Muscle of leg (tissue), 16 donors: ENCODE measurements at places on chromosomes 16 and 17.
A peak's percentile ranks its signal among the peaks of the same experiment; 100 is the strongest.

DNA sequence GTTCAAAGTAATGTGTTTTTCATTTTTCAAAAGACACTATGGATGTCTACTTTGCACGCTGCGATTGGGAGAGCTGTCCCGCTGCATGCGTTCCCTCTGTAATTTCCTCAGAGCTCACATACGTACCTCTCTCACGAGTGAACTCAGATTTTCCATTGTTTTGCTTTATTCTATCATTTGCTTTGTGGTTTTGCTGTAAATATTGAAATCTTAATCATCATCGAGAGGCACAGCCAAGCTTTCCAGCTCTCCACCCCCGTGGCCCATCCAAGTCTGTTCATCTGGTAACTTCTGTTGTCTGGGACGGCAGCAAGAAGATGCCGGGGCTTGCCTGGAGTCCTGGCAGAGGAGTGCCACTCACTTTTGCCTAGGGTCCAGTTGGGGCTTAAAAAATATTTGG is 21.1 kb downstream of the TMC6 start:
- no peak for DNase-seq

DNA sequence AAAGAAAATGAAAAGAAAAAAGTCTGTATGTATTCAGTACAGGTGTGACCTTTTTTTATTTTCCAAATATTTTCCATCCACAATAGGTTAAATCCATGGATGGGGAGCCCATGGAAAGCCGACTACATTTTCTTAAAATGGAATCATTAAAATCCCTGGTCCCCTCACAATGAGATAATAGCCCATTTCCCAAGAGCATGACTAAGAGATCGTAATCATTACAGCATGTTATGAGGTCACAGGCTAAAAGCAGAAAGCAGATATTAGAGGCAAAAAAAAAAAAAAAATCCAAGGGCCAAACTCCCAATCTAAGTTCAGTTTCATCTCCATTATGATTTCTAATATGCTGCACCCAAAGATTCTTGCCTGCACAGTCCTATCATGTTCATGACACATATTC is 44.7 kb downstream of the CYTH1 start:
- DNase-seq = peak; percentile 70

DNA sequence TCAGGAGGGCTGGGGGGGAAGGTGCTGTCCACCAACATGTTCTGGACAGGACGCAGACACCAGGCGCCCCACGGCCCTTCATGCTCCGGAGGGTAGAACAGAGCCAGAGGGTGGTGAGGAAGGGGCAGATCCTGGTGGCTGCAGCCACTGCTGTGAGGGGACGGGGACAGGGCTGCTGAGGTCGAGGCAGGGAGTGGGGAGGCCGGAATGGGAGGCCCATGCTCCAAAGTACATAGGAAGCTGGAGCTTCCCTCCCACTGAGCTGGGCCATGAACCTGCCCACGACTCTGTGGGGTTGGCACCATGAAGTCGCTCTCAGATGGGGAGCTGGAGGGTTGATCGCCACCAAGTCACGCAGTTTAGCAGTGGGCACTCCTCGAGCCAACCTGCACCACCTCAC is 8.0 kb upstream of the METRNL start:
- DNase-seq = no peak

DNA sequence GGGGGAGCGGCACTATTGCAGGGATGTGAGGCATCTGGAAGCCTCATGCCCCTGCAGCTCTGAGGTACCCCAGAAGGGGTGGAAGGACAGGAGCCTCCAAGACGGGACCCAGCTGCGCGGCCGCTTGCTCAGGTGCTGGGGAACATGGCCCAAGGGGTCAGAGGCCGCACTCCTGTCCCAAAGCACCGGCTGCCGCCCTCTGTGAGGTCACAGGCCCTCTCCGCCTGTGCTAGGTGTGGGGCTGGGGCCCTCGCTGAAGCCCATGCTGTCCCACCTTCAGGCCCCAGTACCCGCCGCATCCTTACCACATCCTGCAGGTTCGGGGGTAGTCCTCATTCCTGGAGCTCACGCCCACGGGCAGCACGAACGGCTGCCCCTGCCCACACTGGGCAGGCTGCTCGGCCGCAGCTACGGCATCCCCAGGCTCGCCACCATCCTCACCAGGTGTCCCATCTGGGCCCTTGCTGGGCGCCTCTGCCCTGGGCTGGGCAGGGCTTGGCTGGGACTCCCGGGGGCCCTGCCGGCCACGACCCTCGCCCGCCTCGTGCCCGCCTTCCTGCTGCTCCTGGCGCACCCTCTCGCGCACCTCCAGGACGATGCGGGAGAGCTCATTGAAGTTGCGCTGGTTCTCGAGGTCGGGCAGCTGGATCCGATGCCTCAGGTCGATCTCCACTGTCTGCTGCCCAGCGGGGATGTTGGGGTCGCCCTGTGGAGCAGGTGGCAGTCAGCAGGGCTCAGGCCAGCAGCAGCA is 16.6 kb upstream of the C16orf95 start:
- no peak for DNase-seq

- no peak for DNase-seq
These were observed 422 bp downstream of the UQCC4 start for GRCh38 chr16:1420111-1420539.
